Naive thymus-derived CD8-positive, alpha-beta T cell (primary cell): ENCODE measurements at places on chromosomes 5 and 9.

DNA sequence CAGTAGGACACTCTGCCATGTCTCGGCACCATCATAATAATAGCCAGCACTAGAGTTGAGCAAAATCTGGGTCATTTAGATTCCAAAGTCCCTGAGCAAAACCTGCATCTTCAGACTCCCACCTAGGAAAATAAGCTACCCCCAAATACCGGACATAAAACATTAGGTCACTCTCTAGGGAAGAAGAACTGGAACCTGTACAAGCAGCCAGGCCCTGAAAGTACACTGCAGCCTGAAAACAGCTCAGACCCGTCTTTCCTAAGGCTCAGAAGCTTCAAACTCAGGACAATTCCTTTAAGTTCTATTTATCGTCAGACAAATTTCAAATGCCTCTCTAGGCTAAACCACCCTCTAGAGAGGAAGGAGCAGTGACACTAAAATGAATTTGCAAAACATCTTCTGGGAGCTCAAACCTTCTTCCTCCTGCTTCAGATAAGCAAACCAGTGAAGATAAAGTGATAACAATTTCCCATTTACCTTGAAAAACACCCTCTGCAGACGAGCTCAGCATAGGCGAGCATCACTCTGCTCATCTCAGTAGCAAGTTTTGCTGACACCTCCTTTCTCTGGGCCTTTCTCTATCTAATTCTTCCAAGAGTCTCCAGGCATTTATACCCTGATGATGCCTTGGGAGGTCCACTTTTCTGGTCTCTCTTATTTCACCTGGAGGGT, 34.0 kb downstream of the ADAM19 start:
- no peak for DNase-seq
- no peak overlapping the region for H3K4me3 ChIP-seq
- no peaks in the 10 kb centered on the region for H3K27me3 ChIP-seq
- H3K27ac ChIP-seq: peak overlapping the region; percentile 53

- H3K4me3 ChIP-seq: no peak overlapping the region
- peaks cover 8% of the 10 kb centered on the region for H3K36me3 ChIP-seq
- H3K27me3 ChIP-seq: no peaks in the 10 kb centered on the region
- peaks cover 15% of the 10 kb centered on the region for H3K4me1 ChIP-seq
Measured at GRCh38 chr5:157371655-157372471, 88.2 kb upstream of the NIPAL4 start.

GRCh38 chr5:135551593-135552447, 16.1 kb upstream of the NEUROG1 start:
- no peak overlapping the region for H3K27ac ChIP-seq
- no peak overlapping the region for H3K4me3 ChIP-seq
- no peaks in the 10 kb centered on the region for H3K4me1 ChIP-seq
- peaks cover 53% of the 10 kb centered on the region for H3K27me3 ChIP-seq
- peak; percentile 29 for DNase-seq
- no peaks in the 10 kb centered on the region for H3K36me3 ChIP-seq

GRCh38 chr5:9388941-9389674, 156.8 kb downstream of the SEMA5A start:
- no peaks in the 10 kb centered on the region for H3K36me3 ChIP-seq
- no peaks in the 10 kb centered on the region for H3K27me3 ChIP-seq
- no peaks in the 10 kb centered on the region for H3K4me1 ChIP-seq
- no peak overlapping the region for H3K4me3 ChIP-seq
